ENCODE measurements at places on chromosomes 11 and 22. TPM values are rescaled to one million over a fixed set of nuclear protein-coding genes. Genes with fewer than 3 reads are reported as not detected.
A peak's percentile ranks its signal among the peaks of the same experiment; 100 is the strongest.

GRCh38 chr22:23071230-23072076 is 1.1 kb downstream of the GNAZ start:
- DNase-seq, result peak; percentile 12

- no peak for DNase-seq
Observed at GRCh38 chr22:44171561-44171960, 9.2 kb upstream of the PARVG start.

GRCh38 chr11:15863411-15863810 is 492.9 kb downstream of the SOX6 start:
- no peak for DNase-seq

DNA sequence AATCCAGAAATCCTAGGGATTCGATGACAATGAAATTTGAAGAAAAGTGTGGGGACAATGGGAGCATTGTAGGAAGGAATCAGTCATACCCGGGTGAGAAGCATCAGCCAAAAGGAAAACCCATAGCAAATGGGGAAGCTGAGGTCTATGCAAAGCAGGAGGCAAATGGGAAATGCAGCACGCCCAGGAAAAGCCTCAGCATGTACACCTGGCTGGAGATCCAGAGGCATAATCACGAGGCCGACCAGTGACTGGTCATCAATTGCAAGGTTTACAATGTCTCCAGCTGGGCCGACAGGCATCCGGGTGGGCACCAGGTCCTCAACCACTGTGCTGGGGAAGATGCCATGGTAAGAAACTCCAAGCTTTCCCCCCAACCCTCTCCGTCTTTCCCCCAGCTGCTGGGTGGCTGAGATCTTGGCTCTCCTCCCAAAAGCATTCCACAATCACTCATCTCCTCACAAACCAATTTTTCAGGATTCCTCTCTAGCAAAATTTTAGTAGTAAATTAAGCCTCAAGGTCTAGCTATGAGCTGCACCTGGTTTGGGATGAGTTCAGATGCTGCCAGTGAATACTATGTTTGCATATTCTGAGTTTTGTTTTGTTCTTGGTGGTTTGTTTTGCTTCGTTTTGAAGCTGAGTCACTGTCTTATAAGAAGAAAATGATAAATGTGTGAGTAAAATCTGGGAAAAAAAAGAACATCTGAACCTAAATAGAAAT is 98.0 kb upstream of the OR5AK2 start:
- DNase-seq, result no peak

- DNase-seq, result no peak
Observed at GRCh38 chr11:104529906-104530305, 366.0 kb upstream of the PDGFD start.

DNA sequence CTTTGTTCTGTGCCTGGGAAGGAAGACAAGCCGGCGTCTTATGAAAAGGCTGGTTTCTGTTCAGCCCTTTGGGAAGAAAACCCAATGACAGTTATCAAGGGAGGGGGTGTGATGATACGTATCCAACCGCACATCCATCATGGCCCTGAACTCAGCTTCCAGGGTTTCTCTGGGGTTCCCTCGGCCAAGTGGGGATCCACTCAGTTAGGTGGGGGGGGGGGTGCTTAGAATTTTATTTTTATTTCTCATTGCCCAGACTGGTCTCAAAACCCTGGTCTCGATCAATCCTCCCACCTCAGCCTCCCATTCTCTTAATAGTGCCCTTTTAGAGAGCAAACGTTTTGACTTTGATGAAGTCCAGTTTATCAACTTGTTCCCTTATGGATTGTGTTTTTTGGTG is 25.7 kb downstream of the KCNQ1 start:
- DNase-seq, result no peak

GRCh38 chr11:69825941-69826340 is 6.7 kb upstream of the FGF3 start:
- DNase-seq, result no peak

DNA sequence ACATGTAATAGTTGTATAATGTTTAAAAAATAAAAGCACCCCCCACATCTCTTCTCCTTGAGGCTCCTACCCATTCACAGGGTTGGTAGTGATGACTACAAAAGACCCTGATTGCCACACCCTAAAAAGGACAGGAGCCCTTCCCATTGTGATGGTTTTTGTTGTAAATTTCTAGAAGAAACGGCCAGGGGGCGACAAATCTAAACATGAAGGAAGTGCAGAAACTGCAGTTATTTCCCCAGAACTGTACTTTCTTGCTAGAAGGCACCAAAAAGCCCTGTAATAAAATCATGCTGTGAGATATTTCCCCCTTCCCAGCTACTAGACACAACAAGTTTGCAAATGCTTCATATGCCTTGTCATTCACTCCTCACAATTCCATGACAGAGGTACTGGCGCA is 10.8 kb downstream of the PRR5L start:
- peak; percentile 43 for DNase-seq

DNA sequence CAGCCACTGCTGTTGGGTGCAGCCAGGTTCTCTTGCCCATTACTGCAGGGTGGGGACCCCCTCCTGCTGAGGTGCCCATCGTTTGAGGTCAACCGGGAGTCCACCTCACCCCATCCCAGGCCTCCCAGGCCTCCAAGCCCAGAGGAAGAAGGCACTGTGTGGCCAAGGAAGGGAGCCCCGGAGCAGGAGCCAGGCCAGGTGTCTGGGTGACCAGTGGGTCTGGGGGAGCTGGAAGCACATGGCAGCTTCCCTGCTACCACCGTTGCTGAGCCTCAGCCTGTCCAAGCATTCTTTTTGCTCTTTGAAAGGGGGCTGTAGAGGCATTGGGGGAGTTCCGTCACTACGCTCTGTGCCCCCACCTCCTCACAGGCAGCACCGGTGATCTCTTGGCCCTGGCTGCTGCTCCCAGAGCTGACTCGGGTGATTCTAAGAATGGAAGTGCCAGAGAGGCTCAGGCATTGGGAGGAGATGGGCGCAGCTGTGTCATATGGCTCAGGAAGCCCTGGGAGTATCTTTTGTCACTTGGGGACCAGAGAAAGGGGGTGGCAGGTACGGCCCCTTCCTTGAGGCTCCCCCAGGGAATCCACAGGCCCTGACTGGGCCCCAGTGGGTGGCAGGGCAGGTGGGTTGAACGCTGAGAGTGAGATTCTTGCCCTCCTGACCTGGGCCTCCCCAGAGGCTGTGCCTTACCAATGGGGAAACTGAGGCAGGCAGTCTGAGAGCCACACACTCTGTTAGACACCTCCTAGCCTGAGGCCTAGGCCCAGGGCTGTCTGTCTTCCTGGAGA is 1.9 kb downstream of the SEPTIN5 start:
- DNase-seq, result no peak

DNA sequence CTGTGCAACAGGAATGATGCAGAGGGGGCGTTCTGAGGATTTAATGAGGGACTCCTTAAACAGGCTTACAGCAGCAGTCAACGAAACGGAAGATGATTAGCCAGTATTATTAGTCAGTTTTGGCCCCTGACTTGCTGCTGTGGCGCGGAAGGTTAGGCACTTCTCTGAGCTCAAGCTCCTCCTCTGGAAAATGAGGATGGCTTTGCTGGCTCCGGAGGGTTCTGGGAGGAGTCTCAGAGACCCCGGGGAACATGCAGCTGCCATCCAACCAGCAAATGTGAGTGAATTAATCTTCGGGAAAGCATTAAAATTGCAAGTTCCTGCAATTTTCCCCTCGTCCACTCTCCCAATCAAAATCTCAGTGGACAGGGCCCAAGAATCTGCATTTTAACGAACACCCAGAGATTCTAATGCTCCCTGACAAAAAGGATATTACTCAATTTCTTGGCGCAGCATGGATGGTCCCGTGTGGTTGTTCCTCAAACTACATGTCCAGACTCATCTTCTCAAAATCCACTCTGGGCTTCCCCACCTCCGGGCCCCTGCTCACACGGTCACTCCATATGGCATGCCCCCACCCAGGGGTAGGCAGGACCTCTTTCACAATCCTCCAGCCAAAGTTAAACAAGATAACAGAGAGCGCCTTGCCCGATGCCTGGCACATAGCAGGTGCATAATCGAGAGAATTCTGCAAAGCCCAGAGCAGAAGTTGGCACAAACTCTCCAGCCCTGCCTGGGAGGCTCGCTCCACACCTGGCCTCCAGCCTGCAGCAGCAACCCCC is 6.4 kb downstream of the ELFN2 start:
- DNase-seq, result no peak

GRCh38 chr11:119376197-119376847 is 5.2 kb downstream of the USP2 start:
- DNase-seq, result no peak

- peak; percentile 28 for DNase-seq
Observed at GRCh38 chr22:19974935-19975706, 33.5 kb upstream of the TXNRD2 start.

DNA sequence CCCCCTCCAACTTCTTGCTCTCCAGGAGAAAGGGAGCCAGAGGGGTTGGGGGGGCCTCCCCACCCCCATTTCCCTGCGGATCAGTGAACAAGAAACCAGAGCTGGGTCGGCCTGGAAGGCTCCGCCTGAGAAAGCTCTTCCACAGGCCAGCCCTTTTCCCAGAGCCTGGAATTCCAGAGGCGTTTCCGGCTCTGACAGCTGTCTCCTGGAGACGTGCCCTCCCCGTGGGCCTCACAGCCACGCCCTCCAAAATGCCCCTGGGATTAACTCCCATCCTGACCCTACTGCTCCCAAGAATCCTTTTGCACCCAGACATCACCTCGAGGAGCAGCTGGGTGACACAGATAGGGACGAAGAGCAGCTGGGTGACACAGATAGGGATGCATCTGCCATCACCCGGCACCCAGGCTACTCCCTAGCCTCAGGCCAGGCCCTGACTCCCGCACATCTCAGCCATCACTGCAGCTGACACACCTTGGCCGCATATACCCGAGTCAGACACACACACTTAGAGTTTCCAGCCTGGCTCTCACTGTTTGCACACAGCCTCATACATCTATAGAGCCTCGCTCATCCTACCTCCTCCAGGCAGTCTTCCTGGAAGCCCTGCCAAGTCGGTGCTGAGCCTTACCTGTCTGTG is 7.6 kb upstream of the CDC42EP1 start:
- no peak for DNase-seq

DNA sequence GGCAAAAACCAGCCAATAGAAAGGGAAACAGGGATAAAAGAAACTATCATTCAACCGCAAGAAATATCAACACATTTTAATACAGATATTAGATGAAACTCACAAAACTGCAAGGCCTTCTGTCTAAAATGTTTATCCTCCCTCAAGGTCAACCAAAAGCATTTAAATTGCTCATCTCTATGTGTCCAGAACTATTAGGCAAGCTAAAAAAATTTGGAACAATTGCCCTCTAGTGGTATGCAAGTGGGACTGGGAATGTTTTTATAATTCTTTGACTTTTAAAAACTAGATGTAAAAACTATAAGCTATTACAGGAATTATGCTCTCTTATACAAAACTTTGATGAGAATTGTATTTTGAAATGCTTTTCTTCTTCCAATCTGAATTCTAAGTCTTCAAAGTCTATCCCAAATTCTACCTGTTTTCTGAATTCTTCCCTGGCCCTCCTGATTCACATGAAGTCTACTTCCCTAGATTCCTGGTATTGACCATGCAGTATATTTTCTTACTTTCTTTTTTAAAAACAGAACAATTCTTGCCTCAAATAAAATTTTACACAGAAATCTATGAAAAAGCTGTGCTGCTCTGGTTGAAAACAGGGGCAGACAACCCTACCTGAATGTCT is 4.9 kb downstream of the CWC15 start:
- DNase-seq, result no peak

GRCh38 chr11:111370902-111371578 is 8.0 kb downstream of the POU2AF1 start:
- DNase-seq, result no peak

DNA sequence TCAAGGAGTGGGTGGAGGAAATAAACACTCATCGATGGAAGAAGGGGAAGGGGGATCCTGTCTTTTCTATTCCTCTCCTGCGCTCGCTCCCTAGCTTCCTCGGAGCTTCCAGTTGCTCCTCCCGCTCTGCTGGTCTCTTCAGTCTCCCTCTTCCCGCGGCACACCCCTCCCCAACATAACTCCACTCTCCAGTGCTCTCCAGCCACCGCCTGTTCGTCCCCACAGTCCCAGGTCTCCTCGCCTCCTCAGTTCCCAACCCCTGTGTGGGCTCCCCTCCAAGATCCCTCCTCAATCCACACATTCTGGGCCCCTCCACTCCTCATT is 438 bp downstream of the ZW10 start:
- no peak for DNase-seq

- no peak for DNase-seq
Observed at GRCh38 chr11:9887472-9887871, 223.6 kb downstream of the SWAP70 start.

GRCh38 chr22:46287873-46288751 is 8.6 kb upstream of the GTSE1 start:
- DNase-seq, result peak; percentile 72

DNA sequence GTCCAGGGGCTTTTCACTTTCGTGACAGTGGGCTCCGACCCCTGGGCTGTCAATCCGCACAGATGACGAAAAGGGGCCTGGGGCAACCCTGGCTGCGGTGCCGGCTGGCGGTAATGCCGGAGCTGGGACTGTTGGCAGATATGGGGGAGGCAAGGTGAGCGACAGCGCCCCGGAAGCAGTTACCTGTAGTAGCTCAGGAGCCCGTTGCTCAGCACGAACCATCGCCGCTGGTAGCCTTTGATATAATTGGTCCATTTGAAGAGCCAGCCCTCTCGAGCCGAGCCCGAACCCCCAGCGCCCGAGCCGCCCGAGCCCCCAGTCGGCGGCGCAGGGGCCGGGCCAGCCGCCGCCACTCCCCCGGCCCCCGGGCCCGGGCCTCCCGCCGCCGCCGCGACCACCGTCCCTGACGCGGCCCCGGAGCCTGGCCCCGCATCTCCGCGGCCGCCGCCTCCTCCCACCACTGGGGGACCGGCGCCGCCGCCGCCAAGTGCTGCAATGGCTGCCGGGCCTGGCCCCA is 396 bp downstream of the OSBP start:
- no peak for DNase-seq

GRCh38 chr11:31871310-31872075 is 60.4 kb upstream of the PAX6 start:
- no peak for DNase-seq

DNA sequence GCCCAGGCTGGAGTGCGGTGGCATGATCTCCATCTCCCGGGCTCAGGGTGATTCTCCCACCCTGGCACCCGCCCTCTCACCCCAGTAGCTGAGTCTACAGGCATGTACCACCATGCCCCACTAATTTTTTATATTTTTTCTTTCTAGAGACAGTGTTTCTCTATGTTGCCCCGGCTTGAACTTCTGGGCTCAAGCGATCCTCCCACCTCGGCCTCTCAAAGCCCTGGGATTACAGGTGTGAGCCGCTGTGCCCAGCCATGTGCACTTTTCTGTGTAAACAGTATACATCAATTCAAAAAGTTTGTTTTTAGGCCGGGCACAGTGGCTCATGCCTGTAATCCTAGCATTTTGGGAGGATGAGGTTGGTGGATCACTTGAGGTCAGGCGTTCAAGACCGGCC is 14.7 kb downstream of the GRIK4 start:
- DNase-seq, result no peak

CSTPP1 gene
- total RNA-seq, result 16.9 TPM

MRGPRF gene
- not detected for total RNA-seq

MAJIN gene
- not detected for total RNA-seq

BIK gene
- total RNA-seq, result not detected

APOBEC3B gene
- total RNA-seq, result 2.3 TPM

C22orf23 gene
- total RNA-seq, result not detected

TRIM66 gene
- 13.7 TPM for total RNA-seq

MOV10L1 gene
- not detected for total RNA-seq

GALNT18 gene
- 0.18 TPM for total RNA-seq

SLC17A6 gene
- not detected for total RNA-seq

Measured in natural killer cell (primary cell).